ENCODE measurements at places on chromosomes 5 and 9. TPM values are rescaled to one million over a fixed set of nuclear protein-coding genes. Genes with fewer than 3 reads are reported as not detected.

The CARTPT gene
- total RNA-seq: not detected

The LRRC14B gene
- total RNA-seq: not detected

The ARID3C gene
- total RNA-seq: not detected

The MPDZ gene
- 10.8 TPM for total RNA-seq

The PCSK1 gene
- total RNA-seq: 1.2 TPM

The ORM2 gene
- not detected for total RNA-seq

The IL13 gene
- total RNA-seq: not detected

The JMY gene
- 29.8 TPM for total RNA-seq

The PTGER4 gene
- 27.3 TPM for total RNA-seq

The ZCCHC7 gene
- total RNA-seq: 15.2 TPM

The LRRC70 gene
- 3.2 TPM for total RNA-seq

DNA sequence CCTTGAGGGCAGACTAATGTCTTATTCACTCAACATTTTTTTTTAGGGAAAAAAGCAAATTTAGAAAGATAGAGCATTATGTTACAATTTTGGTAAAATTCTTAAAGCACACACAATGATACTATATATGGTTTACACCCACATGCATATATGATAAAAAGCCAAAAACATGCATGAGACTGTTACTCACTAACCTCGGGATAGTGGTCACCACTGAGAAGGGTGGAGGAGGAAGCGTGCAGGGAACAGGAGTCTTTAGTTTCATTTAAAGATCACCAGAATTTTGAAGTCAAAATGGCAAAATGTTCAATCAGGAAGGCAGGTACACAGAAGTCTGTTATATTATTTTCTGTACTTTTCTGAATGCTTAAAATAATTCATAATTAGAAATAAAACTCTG is 9.2 kb downstream of the ARL15 start:
- no peak for DNase-seq

DNA sequence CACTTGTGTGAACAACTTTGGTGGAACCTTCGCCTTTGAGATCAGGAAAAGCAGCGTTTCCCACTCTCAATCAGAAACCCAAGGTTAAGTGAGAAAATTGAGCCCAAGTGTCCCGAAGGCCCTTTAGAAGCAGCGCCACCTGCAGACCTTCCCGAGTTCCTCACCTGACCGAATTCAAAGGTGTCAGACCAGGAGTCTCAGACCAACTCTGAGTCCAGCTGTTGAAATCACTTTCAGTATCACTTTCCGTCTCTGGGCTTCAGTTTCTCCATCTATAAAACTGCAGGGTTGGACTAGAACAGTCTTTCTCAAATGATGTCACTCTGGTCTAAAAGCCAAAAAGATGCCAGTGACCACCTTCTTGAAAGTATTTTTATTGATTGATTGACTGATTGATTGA is 31.7 kb upstream of the GRHPR start:
- no peak for DNase-seq

DNA sequence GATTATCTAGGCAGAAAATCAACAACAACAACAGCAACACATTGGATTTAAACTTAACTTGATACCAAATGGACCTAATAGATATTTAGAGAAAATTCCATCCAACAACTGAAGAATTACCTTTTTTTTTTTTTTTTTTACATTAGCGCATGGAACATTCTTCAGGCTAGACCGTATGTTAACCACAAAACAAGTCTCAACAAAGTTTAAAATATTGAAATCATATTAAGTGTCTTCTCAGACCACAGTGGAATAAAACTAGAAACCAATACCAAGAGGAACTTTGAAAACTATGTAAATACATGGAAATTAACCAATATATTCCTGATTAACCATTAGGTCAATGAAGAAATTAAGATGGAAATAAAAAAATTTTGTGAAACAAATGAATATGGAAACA is 315.8 kb downstream of the CSNK1G3 start:
- no peak for DNase-seq

DNA sequence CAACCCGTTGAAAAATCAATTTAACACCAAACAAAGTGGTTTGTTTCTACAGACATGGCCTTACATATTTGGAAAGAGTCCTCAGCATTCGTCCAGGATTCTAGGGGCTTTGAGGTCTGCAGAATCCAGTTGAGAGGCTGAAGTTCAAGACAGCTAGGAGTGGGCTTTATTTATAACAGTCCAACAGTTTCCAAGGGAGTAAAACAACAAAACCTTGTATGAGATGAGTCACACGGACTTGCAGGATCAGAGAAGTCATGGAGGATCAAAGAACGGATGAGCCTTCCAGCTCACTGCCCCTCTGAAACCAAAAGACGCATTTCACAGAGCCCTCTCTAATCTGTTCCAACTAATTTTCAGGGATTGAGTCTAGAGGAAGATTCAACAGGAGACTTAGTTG is 11.1 kb upstream of the ESM1 start:
- DNase-seq: no peak

- DNase-seq: no peak
Observed at GRCh38 chr5:143016777-143017516, 246.8 kb downstream of the ARHGAP26 start.

DNA sequence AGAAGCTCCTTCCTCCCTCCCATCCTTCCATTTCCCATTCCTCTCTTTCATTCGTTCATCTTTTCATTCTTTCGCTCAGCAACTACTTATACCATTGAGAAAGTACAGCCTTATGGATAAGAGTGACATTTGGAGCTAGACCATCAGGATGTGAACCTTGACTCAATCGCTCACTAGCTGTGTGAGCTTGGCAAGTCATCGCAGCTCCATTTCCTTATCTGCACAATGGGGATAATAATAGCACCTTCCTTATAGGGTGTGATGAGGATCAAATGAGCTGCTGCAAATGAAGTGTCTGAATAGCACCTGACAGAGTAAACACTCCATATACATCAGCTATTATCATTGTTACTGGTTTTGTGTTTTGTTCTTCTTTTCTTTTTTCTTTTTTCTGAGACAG is 28.1 kb upstream of the SYNPO start:
- DNase-seq: no peak

DNA sequence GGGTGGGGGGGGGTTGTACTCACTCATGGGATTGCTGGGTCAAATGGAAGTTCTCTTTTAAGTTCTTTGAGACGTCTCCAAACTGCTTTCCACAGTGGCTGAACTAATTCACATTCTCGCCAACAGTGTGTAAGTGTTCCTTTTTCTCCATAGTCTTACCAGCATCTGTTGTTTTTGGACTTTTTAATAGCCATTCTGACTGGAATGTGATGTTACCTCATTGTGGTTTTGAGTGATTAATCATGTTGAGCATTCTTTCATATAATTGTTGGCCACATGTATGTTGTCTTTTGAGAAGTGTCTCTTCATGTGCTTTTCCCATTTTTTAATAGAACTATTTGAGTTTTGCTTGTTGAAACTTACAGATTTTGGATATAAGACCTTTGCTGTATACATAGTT is 94.9 kb upstream of the PLPPR1 start:
- no peak for DNase-seq

DNA sequence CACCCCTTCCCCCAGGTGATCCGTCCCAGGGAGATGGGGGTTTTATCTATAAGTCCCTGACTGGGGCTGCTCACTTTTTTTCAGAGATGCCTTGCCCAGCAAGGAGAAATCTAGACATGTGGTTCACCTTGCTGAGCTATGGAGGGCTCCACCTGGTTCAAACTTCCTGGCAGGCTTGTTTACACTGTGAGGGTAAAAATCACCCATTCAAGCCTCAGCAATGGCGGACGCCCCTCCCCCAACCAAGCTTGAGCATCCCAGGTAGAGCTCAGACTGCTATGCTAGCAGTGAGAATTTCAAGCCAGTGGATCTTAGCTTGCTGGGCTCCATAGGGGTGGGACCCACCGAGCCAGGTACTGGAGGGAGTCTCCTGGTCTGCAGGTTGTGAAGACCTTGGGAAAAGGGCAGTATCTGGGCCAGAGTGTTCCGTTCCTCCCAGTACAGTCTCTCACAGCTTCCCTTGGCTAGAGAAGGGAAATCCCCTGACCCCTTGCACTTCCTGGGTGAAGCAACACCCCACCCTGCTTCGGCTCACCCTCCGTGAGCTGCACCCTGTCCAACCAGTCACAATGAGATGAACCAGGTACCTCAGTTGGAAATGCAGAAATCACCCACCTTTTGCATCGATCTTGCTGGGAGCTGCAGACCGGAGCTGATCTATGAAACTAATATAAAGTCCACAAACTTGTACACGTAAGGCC is 231.7 kb downstream of the CTNND2 start:
- DNase-seq: no peak

- DNase-seq: no peak
Observed at GRCh38 chr5:151820271-151820670, 48.5 kb downstream of the G3BP1 start.

DNA sequence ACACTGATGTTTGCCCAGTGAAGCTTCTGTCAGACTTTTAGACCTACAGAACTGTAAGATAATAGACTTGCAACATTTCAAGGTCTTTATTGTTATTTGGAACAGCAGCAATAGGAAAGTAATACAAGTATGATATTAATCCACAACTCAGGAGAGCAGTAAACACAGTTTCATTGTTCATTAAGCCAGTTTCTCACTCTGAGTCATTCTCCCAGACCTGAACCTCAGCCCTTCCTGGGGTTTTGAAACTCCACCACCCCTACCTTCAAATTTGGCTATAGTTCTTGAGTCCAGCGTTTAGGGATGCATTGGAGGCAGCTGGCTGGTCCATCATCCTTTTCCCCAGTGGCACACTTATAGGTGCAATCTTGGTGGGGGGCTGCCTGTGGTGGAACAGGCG is 203.2 kb downstream of the RAB3C start:
- DNase-seq: no peak

DNA sequence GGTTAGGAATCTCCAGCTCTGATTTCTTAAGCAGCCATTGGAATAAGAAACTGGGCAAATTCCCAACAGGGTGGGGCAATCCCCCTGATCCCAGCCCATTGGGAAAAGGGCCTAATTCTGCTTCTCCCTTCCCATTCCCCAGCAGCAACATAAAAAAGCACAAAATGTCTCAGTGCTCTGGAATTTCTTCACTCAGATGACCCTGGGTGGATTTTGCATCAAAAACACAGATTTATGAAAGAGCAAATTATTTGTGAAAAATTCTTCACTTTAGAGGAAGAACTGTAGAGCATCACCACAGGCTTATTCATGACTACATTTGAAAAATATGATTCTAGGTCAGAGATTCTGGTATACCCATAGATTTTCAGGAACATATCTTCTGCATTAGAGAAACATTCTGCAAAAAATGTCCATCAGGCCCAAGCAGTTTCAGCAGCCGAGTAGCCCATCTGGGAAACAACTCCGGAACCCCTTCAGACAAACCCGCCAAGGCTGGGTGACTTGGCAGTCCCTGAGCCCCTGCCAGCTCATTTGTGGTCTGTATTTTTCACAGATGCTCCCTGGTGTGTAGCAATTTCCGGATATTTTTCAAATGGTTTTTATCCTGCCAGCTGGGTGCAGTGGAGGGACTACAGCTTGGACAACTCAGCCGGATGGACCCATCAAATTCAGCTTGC is 102.1 kb upstream of the RANBP3L start:
- DNase-seq: peak; percentile 75

DNA sequence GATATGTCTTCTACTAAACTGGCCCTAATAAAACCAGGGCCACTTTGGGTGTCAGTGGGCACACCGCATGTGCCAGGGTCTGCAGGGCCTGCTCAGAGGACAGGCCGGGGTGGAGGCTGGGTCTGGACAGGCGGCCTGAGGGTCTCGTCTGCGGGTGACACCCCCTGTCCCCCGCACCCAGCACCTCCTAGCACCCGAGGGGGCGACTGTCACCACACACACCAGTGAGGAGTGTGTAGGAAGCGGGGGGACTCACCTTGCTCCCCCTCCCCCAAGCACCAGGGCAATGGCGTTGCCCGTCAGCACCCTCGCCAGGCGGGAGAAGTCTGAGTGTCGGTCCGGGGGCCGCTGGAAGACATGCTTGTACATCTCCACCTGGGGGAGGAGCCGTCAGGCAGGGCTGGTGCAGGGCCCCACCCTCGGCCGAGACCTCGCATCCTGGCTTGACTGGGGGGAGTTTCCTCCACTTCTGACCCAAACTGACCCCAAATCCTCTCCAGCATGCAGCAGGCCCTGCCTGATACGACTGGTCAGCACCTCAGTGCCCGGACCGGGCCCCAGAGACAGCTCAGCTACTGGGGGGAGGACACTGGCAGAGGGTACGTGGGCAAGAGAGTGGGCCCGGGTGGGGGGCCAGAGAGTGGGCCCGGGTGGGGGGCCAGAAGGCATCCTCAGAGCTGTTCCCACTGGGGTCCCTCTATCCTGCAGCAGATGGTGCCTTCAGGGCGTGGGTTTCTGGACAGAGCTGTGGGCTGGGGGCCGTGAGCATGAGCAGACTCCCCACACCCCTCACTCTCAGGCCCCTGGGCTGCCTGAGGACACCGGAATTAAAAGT is 18.9 kb upstream of the NSMF start:
- no peak for DNase-seq

- no peak for DNase-seq
Observed at GRCh38 chr5:75524071-75524470, 12.4 kb downstream of the POLK start.

- DNase-seq: no peak
Observed at GRCh38 chr5:67686746-67687145, 490.1 kb upstream of the CD180 start.

DNA sequence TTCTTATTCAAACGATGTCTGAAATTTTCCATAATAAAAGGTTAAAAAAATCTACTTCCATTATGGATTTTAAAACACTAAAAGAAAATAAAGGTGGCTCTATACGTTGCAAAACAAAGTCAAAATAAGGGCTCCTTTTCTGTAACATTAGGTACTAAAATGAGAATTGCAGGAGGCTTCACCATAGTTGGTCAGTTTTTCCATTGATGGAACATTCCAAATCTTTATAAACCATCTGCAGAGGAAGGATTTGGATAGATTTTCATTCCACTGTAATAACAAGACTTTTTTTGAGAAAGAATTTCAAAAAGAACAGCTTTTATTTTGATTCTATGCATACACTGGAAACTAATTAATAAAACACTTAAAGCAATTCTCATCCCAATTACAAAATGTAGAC is 145.6 kb downstream of the LURAP1L start:
- DNase-seq: no peak

All from lower leg skin (tissue), 4 donors.